ENCODE measurements at places on chromosomes 11 and 22. TPM values are rescaled to one million over a fixed set of nuclear protein-coding genes. Genes with fewer than 3 reads are reported as not detected.

DNA sequence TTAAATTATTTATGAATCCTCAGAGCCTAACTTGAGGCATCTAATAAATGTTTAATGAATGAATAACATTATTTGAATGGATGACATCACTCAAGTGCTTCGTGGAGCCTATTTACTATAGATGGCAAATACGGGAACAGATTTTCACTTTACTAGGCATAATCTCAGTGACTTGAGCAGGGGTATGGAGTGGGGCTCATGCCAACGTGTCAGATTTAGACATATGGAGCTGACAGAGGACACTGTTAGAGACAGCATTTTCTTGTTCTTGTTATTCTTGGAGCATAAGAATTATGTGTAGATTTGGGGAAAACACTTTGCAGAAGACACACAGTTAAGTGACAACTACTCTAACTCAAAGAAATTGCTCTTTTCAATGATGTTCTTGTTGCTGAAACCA is 78.5 kb downstream of the RDX start:
- no peak for DNase-seq

- no peak for DNase-seq
These were observed 17.5 kb downstream of the NUP50 start for GRCh38 chr22:45181240-45181639.

DNA sequence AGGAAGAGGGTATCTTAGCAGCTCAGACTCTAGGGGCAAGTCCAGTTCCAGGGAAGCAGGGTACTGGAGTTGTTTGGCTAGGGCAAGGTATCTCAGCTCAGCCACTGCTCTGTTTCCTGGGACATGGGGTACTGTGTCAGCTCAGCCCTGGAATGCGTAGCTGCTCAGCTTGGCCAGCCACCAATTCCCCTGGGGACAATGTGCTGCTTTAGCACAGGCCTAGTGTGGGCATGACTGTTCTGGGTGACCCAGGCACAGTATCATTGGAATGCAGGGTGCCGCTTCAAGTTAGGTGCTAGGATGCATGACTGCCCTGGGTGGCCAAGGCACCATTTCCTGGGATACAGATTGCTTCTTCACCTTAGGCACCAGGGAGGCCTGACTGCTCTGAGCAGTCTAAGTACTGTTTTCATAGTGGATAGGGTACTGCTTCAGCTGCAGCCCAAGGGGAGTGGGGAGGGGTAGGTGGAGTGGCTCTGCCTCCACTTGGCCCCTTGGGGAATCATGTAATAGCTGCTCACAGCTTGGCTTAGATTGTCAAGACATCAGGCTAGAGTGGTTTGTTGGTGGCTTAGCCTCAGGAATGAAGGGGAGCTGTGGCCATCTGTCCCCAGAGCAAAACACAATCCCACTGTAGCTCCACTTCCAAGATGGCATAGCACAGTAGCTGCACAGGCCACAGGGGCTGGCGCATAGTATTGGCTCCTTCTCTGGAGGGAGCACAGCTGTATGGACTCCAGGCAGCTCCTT is 36.0 kb downstream of the MADD start:
- DNase-seq = no peak

DNA sequence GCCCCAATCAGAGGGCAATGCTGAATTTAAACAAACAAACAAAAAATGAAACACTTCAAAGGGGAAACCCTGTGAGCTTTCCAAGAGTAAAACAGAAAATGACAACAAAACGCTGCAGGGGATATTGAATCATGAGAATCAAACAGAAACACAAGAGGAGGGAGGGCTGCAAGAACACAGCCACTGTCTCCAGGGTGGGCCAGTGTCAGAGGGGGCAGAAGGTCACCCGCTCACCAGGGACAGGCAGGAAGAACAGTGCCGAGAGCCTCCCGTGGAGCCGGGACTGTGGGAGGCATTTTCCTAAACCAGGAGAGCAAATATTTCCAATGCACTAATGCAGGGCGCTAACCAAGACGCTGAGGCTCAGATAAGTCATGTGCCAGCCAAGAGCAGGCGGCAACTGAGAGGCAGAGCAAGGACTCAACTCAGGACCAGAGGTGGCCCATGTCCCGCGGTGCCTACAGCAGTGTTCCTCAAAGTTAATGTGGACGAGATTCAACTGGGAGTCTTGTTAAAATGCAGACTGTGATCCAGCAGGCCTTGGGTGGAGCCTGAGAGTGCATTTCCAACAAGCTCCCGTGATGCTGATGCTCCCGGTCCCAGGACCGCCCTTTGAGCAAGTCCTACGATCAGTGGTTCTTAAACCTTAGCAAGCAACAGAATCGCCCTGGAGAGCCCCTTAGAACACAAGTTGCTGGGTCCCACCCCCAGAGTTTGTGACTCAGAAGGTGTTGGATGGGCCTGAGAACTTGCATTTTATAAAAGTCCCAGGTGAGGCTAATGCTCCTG is 197.2 kb downstream of the TENM4 start:
- DNase-seq = no peak

- DNase-seq = no peak
These were observed 4.3 kb upstream of the NHERF4 start for GRCh38 chr11:119180729-119181676.

GRCh38 chr11:83852775-83853442 is 566.7 kb upstream of the CCDC90B start:
- DNase-seq = no peak

Gene KCNJ1
- not detected for total RNA-seq

Gene DUSP8
- total RNA-seq = 3.3 TPM

Gene MMP13
- total RNA-seq = not detected

- DNase-seq = no peak
These were observed 36.8 kb upstream of the CSTF3 start for GRCh38 chr11:33197915-33198727.

DNA sequence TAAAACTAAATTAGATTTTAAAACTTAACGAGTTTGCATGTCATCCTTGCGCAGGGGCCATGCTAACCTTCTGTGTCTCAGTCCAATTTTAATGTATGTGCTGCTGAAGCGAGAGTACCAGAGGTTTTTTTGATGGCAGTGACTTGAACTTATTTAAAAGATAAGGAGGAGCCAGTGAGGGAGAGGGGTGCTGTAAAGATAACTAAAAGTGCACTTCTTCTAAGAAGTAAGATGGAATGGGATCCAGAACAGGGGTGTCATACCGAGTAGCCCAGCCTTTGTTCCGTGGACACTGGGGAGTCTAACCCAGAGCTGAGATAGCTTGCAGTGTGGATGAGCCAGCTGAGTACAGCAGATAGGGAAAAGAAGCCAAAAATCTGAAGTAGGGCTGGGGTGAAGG is 10.6 kb downstream of the LIMK2 start:
- DNase-seq = no peak

GRCh38 chr11:19628018-19628417 is 84.6 kb upstream of the NAV2 start:
- no peak for DNase-seq

Data from GM23338 (cell line).